Activated naive CD4-positive, alpha-beta T cell treated with anti-CD3 and anti-CD28 coated beads for 36 hours (primary cell): ENCODE measurements at places on chromosomes 12 and 14. TPM values are rescaled to one million over a fixed set of nuclear protein-coding genes. Genes with fewer than 3 reads are reported as not detected.

DNA sequence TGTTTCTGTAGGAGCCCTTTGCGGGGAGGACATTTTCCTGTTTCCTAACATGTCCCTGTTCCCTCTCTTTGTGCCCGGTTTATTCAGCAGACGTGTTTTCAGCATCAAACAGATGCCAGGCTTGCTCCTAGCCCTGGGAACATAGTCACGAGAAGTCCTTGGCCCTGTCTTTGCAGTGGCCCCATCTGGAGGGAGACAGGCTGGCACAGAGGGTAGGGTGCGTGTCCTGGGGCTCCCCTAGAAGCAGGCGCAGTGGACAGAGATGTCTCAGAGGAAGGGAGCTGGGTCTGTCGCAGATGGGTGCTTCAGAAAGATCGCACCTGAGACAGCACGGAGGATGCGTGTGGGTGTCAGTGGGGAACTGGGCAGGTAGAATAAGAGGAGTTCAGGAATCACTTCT lies 75.0 kb upstream of the DYNC1H1 start:
- H3K27ac ChIP-seq: peak overlapping the region; percentile 56
- H3K27me3 ChIP-seq: no peaks in the 10 kb centered on the region
- H3K4me3 ChIP-seq: no peak overlapping the region
- no peak for DNase-seq
- H3K4me1 ChIP-seq: no peaks in the 10 kb centered on the region
- H3K36me3 ChIP-seq: peaks cover 23% of the 10 kb centered on the region

DNA sequence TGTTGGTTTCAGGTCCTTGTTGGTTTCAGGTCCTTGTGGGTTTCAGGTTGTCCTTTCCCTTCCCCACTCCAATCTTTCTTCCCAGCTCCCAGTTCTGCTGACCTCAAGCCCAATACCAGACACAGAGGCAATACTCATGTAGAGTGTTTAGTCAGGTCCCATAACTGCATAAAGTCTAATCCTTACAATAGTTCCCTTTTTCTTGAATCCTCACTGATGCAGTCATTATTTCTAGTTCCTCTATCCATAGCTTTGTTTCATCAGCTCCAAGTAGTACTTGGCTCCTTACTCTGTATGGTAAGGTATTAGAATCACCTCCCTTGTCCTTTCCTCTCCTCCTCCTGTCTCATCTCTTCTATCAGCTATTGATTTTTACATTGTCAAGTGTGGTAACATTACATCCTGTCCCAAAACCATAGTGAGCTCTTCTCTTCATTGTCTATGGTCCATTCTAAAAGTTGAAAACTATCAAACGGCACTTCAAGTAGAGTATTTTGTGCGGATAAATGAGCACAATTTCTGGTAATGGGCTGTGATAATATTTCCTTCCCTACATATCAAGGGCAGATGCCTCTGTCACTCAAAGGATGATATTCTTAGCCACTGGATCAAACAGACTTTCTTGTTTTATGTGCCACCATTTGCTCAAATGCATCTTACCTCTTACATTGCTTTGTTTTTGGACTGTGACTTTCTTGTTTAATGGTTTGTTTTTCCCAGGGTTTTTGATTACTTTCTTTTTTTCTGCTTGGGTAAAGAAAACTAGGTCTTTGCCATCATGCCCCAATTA lies 57.2 kb upstream of the JDP2 start:
- no peak overlapping the region for H3K4me3 ChIP-seq
- no peaks in the 10 kb centered on the region for H3K4me1 ChIP-seq
- DNase-seq: no peak
- H3K27ac ChIP-seq: no peak overlapping the region
- H3K27me3 ChIP-seq: no peaks in the 10 kb centered on the region

GRCh38 chr12:12069821-12070548 lies 754 bp upstream of the BCL2L14 start:
- DNase-seq: no peak
- H3K27me3 ChIP-seq: no peaks in the 10 kb centered on the region
- no peak overlapping the region for H3K4me3 ChIP-seq
- peak overlapping the region; percentile 12 for H3K27ac ChIP-seq
- H3K4me1 ChIP-seq: peaks cover 36% of the 10 kb centered on the region
- no peaks in the 10 kb centered on the region for H3K36me3 ChIP-seq

DNA sequence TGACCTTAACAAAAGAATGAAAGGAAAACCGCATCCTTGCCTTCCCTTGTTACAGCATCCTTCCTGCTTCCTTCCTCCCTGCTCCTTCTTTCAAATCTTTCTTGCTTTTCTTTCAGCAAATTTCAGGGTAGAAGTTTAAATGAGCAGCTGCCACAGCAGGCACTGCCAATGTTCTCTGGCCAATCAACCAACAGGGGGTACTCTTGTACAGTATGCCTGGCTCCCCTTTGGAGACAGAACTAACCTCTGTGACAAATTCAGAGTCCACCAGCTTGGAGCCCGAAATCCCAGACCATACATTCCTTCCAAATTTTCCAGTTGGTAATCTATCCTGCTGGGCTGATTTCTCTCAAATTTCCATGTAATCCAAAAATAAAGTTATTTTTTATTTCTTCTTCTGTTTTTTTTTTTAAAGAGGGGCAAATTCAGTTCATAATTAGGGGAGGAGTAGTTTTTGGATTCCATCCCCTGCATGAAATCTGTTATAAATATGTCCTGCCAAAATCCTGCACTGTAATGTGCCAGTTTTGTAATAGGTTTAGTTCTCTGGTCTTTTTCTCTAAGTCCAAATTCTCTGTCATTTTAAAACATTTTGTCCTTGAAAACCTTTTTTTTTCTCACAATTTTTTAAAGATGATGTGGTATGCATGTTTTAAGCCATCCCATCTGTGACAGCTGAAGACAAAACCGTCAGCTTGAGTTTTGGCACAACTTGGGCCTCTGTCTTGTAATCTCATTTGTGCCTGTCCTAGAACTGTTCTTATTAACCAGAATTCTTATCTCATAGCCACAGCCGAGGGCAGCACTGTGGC lies 610.0 kb upstream of the LMO3 start:
- H3K4me1 ChIP-seq: no peaks in the 10 kb centered on the region
- no peak overlapping the region for H3K4me3 ChIP-seq
- H3K36me3 ChIP-seq: no peaks in the 10 kb centered on the region
- H3K27me3 ChIP-seq: no peaks in the 10 kb centered on the region

GRCh38 chr14:37037636-37038387 lies 134.6 kb downstream of the SLC25A21 start:
- H3K27ac ChIP-seq: no peak overlapping the region
- no peaks in the 10 kb centered on the region for H3K4me1 ChIP-seq
- no peaks in the 10 kb centered on the region for H3K36me3 ChIP-seq
- DNase-seq: no peak

GRCh38 chr12:61554268-61555008 lies 705.8 kb upstream of the USP15 start:
- no peaks in the 10 kb centered on the region for H3K36me3 ChIP-seq
- DNase-seq: no peak
- no peaks in the 10 kb centered on the region for H3K4me1 ChIP-seq
- no peaks in the 10 kb centered on the region for H3K27me3 ChIP-seq
- H3K27ac ChIP-seq: no peak overlapping the region
- H3K4me3 ChIP-seq: no peak overlapping the region

- peak overlapping the region; percentile 96 for H3K27ac ChIP-seq
- no peaks in the 10 kb centered on the region for H3K27me3 ChIP-seq
- H3K4me3 ChIP-seq: peak overlapping the region; percentile 83
Observed at GRCh38 chr12:104477510-104478390, 21.0 kb downstream of the CHST11 start.

- no peak overlapping the region for H3K4me3 ChIP-seq
- H3K27ac ChIP-seq: no peak overlapping the region
- H3K4me1 ChIP-seq: no peaks in the 10 kb centered on the region
- no peaks in the 10 kb centered on the region for H3K27me3 ChIP-seq
- H3K36me3 ChIP-seq: no peaks in the 10 kb centered on the region
Observed at GRCh38 chr12:106276032-106276740, 26.3 kb upstream of the TCP11L2 start.

DNA sequence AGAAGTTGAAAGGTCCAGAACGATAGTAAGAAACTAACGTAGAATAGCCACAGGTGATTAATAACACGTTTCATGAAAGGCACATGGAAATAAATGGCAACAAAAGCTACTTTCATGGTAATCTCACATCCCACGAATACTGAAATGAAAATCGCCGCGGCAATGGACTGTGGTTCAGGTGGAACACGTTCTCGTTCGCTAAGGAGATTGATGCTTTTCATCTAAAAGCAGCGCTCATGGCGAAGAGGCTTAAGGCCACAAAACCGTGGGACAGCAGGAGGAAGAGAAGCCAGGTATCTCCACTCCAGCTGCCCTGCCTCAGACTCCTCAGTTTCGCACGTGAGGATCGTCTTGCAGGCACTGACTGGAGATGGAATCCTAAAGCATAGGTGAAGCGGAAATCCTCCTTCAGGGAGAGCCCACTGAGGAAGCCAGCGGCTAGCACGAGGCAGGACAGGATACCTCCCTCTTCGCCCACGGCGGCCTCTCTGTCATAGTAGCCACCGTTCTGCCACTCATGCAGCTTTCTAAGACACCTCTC lies 696 bp upstream of the GPHN start:
- no peak for DNase-seq
- H3K4me1 ChIP-seq: peaks cover 27% of the 10 kb centered on the region
- H3K27ac ChIP-seq: peak overlapping the region; percentile 85
- H3K27me3 ChIP-seq: peaks cover 7% of the 10 kb centered on the region

GRCh38 chr12:65656156-65656882 lies 168.0 kb upstream of the HMGA2 start:
- H3K4me1 ChIP-seq: peaks cover 13% of the 10 kb centered on the region
- no peaks in the 10 kb centered on the region for H3K36me3 ChIP-seq

- peaks cover 7% of the 10 kb centered on the region for H3K27me3 ChIP-seq
- DNase-seq: peak; percentile 14
- H3K4me1 ChIP-seq: peaks cover 3% of the 10 kb centered on the region
- peaks cover 4% of the 10 kb centered on the region for H3K36me3 ChIP-seq
- H3K27ac ChIP-seq: no peak overlapping the region
Observed at GRCh38 chr12:132558042-132558856, 52.1 kb downstream of the LRCOL1 start.

GRCh38 chr12:85188619-85189018 lies 91.4 kb upstream of the ALX1 start:
- H3K4me1 ChIP-seq: no peaks in the 10 kb centered on the region
- no peak for DNase-seq
- H3K4me3 ChIP-seq: no peak overlapping the region
- no peaks in the 10 kb centered on the region for H3K27me3 ChIP-seq
- no peaks in the 10 kb centered on the region for H3K36me3 ChIP-seq

GRCh38 chr14:91145391-91146160 lies 31.7 kb downstream of the DGLUCY start:
- peaks cover 13% of the 10 kb centered on the region for H3K36me3 ChIP-seq
- H3K27me3 ChIP-seq: no peaks in the 10 kb centered on the region
- no peak overlapping the region for H3K4me3 ChIP-seq
- DNase-seq: no peak
- no peak overlapping the region for H3K27ac ChIP-seq

GRCh38 chr12:112523856-112524255 lies 105.1 kb downstream of the PTPN11 start:
- H3K4me1 ChIP-seq: no peaks in the 10 kb centered on the region
- no peaks in the 10 kb centered on the region for H3K36me3 ChIP-seq

DNA sequence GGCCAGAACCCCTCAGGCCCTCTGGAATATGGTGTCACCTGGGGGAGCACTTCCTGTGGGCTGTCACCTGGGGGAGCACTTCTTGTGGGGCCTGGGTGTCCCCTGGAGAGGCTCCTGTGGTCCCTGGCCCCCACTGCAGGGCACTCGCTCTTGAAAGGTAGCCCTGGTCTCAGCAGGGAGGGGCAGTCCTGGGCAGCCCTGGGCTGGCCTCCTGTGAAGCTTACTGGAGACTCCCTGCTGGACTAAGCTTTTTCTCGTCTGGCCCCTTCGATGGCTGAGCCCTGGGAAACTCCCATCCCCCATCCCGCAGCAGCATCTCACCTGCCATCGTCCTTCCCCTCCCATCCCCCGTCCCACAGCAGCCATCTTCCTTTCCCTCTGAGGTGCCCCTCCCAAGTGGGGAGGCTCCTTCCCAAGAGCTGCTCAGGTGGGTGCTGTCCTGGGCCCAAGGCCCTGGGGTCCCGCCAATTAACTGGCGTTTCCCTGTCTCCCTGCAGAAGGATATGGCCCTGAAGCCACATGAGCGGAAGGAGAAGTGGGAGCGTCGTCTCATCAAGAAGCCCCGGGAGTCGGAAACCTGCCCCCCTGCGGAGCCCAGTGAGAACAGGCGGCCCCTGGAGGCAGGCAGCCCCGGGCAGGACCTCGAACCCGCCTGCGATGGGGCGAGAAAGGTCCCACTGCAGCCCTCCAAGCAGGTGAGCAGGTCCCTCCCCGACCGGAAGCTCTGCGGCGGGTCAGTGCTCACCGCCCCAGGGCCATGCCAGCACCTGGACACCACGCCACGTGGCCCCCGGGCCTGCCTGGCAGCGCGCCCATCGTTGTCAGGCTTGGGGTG lies 17.9 kb downstream of the FBRSL1 start:
- no peaks in the 10 kb centered on the region for H3K27me3 ChIP-seq
- H3K4me3 ChIP-seq: no peak overlapping the region
- H3K36me3 ChIP-seq: peaks cover 2% of the 10 kb centered on the region
- H3K27ac ChIP-seq: no peak overlapping the region
- H3K4me1 ChIP-seq: peaks cover 42% of the 10 kb centered on the region

GRCh38 chr14:22391908-22392565 lies 197.0 kb downstream of the DAD1 start:
- no peak for DNase-seq
- H3K36me3 ChIP-seq: no peaks in the 10 kb centered on the region
- no peak overlapping the region for H3K4me3 ChIP-seq
- H3K27ac ChIP-seq: no peak overlapping the region
- no peaks in the 10 kb centered on the region for H3K27me3 ChIP-seq

DNA sequence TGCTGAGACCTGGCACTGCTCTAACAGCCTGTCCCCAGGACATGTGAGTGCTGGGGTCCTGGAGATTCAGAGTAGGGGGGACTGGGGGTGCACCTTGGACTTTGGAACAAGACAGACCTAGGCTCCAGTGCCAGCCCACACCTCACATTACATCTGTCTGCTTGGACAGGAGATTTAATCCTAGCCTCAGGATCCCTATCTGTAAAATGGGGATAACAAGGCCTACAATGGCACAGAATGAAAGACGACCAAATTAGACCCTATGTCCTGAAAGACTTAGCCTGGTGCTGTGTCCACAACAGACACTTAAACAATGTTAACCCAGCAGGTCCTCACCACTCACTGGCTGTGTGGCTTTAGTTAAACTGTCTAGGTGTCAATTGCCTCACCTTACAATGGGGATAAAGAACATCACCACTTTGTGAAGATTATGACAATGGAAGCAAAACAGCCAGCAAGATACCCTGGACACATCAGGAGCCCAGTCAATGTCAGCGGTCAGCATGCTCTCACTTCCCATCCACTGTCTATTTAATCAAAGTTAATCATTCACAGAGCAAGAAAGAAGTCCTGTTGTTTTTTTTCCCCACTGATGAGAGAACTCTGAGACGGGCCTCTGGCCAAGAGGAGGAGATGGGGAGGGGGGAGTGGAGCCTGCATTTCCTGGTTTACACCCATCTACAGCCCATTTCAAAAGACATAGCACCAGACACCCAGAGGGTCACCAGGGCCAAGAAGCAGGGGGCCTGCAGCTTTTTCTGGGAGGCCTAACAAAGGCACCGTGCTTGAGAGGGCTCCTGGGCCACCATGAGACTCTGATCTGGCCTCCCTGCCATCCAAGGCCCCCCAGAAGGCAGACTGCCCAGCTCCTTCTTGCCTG lies 40.6 kb downstream of the ACTN1 start:
- peaks cover 73% of the 10 kb centered on the region for H3K4me1 ChIP-seq
- no peaks in the 10 kb centered on the region for H3K36me3 ChIP-seq
- H3K4me3 ChIP-seq: no peak overlapping the region
- H3K27me3 ChIP-seq: no peaks in the 10 kb centered on the region

PPM1H gene
- not detected for total RNA-seq

SIX1 gene
- total RNA-seq: not detected

IGF1 gene
- not detected for total RNA-seq

CNTN1 gene
- not detected for total RNA-seq

CCDC197 gene
- total RNA-seq: not detected

TAS2R19 gene
- total RNA-seq: 0.77 TPM

CELA1 gene
- total RNA-seq: not detected
